ENCODE measurements at places on chromosomes 3 and 15.

GRCh38 chr3:88059380-88060170 lies 520 bp downstream of the ZNF654 start:
- DNase-seq, result peak; percentile 28

DNA sequence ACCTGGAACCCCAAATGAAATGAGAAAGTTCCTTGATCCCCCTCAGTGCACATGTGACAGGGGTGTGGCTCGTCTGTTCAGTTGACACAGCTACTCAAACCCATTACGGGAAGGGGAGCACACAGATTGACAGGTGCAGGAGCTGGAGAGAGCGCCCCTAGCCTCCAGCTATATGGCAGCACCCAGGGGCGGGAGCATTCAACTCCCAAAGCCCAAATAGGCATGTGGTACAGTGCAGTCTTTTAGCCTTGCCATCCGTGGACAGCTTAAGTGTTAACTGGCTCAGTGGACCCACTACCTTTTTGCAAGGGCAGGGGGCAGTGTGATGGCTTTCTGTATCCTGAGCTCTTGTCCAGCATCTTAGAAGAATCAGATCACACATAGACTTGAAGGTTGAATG lies 1374.2 kb upstream of the ALCAM start:
- no peak for DNase-seq

- DNase-seq, result no peak
Measured at GRCh38 chr15:41961595-41962202, 10.7 kb downstream of the EHD4 start.

- DNase-seq, result no peak
Measured at GRCh38 chr3:102460579-102460978, 25.8 kb downstream of the ZPLD1 start.

- no peak for DNase-seq
Measured at GRCh38 chr15:85280203-85280602, 100.2 kb upstream of the AKAP13 start.

DNA sequence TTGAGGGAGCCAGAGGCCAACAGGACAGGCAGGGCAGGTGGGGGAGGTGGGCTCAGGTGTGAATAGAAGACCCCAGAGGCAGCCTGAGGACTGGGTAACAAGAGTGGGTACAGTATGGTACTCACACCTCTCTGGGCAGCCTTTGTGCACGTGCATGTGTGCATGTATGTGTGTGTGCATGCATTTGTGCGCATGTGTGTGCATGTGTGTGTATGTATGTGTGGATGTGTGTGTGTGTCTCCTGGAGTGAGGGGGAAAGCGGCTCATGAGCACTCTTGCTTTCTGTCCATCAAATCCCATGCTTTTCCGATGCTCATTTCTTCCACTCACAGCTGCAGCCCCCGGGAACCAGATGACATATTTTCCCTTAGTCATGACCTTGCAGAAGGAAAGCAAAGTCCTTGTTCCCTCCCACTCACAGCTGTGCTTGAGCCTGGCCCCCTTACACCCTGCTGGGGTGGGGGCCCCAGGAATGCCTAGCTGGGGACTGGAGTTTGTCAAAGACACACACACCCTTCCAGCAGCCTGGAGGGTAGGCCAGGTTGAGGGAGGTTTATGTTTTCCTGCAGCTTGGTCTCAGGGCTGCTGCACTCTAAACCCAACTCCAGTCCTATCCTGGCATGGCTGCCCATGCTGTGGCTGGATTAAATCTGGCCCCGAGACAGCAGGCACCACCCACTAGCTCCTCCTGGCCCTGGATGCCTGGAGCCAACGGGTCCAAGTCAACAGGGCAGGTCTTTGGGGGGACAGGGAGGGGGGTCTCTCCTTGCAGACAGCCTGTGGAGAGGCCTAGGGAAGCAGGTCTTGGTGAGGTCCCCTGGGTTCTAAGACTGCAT lies 22.5 kb downstream of the CCDC33 start:
- DNase-seq, result no peak

GRCh38 chr15:82138306-82138705 lies 92.5 kb upstream of the MEX3B start:
- no peak for DNase-seq

DNA sequence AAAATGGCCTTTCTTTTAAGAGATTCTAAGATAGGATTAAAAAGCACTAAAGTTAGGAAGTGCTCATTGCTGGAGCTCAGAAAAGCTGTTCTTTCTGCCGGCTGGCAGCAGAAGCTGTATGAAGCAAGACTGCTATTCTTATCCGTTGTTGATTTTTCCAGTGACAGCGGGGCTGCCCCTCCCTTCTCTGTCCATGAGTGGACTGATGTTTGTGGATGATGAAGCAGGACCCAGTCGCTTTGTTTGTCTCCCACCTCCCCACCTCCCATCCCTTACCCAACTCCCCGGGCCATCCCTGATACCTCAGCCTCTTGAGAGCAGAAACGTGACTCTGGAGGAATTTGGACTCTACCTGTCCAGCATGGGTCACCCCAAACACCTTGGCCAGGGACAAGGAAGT lies 10.3 kb upstream of the MUSTN1 start:
- no peak for DNase-seq

DNA sequence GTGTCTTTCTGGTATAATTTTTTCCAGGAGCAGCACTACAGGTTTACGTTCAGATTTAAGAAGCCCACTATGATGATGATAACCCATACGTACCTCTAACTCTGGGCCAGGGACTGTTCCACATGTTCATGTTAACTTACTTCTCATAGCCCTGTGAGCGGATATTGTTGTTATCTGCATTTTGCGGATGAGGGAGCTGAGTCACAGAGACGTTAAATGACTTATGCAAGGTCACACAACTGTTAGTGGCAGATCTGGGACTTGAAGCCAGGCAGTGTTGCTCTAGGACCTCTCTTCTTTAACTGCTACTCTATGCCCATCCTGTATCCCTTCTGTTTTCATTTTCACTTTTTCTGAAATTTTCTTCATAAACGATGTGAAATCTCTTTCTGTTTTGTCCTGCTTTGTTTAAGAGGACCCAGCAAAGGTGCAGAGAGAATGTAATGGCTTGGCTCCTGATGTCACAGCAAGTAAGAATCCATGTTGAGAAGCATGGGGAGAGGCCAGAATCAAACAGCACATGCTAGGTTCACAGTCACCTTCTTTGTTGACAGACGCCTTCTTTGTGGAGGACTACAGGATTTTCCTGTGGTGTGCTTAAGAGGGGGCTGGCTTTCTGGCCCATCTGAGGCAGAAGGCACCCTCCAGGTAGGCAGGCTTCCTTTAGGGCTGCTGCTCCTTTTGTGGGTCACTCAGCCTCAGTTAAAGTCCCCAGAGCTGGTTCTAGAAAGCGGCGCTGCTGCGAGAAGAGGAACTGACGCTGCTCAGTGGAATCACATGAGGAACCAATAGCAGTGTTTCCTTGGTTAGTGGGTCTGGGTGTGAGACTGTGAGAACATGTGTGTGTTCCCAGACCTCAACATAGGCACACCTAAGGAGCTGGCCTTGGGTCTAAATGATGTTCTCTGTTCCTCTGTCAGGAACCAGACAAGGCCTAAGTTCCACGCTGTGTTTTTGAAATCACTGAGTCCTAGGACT lies 121.6 kb downstream of the TMEM108 start:
- DNase-seq, result no peak

- DNase-seq, result peak; percentile 64
Measured at GRCh38 chr3:71064956-71065763, 518.4 kb downstream of the FOXP1 start.

- no peak for DNase-seq
Measured at GRCh38 chr15:91884606-91885005, 31.1 kb downstream of the SLCO3A1 start.

DNA sequence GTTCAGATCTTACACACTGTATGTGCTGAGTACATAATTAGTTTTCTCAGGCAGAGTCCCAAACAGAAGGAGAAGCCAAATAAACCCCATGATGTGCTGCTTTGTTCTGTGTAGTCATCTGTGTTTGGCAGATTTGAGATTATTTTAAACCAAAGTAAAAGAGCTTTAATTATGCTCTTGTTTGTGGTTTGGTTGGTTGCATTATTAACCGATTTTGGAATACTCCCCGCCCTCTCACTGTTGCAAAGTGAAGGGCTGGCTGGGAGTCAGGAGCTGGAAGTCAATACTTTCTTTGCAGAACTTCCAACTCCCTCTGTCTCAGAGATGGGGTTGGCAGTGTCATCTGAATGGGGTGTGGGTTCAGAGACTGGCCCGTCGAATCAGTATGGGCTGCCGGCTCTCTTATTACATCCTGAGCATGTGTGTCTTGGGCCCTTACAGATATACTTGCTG lies 34.4 kb downstream of the SLCO3A1 start:
- DNase-seq, result no peak

DNA sequence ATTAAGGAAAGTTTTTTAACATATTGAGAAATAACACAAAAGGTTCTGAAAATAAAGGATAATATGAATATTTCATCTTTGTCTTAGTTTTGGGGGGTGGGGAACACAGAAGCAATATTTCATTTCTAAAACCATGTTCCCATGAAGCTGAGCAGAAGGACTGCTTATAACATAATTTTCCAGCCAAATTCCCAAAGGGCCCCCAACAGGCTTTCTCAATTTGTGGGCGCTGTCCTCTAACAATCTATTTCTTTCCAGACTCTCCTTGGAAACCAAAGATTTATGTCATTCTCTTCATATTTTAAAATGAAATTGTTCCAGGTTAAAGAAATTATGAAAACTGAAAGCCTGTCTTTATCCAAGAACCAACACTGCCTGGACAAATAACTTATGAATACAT lies 273.5 kb downstream of the ZBTB20 start:
- DNase-seq, result no peak

DNA sequence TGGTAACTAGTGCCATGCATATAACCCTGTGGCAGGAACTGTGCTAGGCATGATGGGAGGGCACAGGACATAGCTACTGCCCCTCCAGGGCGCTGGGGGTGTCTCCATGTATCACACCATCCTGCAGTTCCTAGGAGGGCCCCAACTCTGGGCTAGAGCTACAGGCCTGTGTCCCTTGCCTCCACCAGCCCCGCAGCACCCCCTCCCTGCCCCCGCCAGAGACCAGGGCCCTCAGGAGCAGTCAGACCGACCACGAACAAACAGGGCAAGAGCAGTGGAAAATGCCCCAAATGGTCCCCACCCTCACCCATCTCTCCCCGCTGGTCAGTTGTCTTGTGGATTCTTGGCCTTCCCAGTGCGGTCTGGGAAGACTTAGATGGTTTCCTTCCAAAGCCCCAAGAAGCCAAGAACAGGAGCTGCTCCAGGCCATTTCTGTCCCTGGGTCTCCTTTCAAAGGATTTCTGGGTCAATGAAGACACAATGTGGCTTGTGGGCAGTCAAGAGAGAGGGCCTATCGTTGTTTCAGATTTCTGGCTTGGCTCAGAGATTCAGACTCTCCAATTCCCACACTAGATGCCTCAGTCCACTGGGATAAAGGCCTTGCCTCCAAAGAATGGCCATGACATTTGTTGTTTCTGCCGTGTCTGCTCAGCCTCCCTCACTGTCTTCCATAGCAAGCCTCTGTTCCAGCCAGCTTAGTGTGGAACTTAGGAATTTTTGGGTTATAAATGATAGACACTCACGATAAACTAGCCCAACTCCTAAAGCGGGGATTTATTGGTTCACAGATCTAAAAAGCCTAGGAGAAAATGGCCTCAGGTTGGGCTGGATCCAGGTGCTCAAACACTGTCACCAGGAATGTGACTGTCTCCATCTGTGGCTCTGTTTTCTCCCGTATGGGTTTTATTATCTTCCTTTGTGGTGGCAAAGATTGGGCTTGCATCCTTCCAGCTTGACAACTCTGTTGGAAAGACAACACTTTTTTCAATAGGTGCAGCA lies 80.6 kb downstream of the LSM3 start:
- no peak for DNase-seq

GRCh38 chr3:129746629-129747028 lies 140.2 kb upstream of the PLXND1 start:
- DNase-seq, result no peak

DNA sequence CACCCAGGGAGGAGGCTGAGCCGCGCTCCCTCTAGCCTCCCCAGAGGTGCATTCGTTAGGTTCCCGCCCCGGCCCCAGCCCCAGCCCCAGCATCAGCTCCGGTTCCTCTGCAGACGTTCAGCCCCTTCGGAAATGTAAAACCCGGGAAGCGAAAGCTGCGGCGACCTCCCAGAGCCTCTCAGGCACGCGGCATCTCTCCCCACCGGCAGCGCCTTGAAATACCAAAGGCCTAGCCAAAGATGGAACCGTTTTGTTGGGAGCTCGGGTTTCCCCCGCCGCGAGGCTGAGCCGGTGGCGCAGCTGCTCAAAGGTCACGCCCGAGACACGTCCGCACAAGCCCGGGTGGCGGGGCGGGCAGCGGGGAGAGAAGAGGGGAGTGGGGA lies 77.8 kb upstream of the HES1 start:
- no peak for DNase-seq

- no peak for DNase-seq
Measured at GRCh38 chr3:59251869-59252268, 202.0 kb upstream of the CFAP20DC start.

- no peak for DNase-seq
Measured at GRCh38 chr3:49761661-49762060, 24.7 kb downstream of the IP6K1 start.

- no peak for DNase-seq
Measured at GRCh38 chr3:123807820-123808219, 76.3 kb downstream of the MYLK start.

DNA sequence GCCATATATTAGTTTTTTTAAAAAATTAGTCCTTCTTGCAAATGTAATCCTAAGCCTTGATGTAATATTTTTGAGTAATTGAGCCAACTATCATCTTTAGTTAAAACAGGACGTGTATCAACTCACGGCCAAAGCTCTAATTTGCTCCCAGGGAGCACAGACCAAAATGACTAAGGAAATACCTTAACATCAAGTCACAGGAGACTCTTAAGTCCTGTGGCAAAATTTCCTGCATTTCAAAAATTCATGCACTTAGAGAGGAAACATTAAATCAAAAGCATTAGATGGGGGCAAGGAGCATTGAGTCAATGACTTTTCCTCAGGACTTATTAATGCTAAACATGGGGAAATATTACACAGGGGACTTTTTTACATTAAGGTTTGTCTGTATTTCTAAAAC lies 276.0 kb downstream of the MFSD1 start:
- no peak for DNase-seq

DNA sequence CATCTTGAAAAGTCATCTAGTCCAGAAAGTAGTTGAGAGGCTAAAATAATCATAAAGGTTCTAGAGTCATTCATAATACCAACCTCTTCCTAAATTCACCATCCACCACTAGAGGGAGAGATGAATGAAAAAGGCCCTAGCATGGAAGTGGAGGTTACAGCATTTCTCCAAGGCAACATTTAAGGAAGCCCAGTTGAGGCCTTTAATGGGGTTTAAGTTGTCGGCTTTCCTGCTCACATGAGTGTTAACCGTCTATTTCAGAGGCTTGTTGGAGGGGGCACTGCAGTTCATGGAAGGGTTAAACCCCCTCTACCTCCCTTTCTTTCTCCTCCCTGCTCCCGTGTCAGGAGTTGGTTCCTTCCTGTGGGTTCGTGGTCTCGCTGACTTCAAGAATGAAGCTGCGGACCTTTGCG lies 3.8 kb upstream of the SLCO3A1 start:
- no peak for DNase-seq

- DNase-seq, result no peak
Measured at GRCh38 chr3:171204942-171205341, 178.4 kb upstream of the SLC2A2 start.

Data from activated CD4-positive, CD25-positive, alpha-beta regulatory T cell (primary cell).